ENCODE measurements at places on chromosomes 13 and 19.

DNA sequence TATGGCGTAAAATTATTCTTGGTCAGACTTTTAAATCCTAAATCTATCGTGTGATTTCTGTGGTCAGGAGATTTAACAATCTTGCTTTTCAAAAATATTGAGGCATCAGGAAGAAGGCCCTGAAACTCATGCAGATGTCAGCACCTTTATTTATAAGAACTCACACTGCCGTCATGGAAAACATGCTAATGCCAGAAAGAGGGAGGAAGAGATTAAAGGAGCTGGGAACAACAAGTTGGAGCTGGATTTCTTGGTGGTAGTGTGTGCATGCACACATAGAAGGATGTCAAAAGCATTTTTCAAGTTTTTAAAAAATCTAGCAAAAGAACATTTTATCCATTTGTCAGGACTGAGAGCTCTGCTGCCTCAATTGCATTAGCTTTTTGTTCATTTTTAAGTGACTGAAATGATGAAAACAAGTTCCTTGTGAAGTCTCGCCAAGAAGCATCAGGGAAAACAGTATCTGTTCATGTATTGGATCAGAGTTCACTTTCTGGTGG is 342.5 kb downstream of the SPRY2 start:
- no peak for DNase-seq

DNA sequence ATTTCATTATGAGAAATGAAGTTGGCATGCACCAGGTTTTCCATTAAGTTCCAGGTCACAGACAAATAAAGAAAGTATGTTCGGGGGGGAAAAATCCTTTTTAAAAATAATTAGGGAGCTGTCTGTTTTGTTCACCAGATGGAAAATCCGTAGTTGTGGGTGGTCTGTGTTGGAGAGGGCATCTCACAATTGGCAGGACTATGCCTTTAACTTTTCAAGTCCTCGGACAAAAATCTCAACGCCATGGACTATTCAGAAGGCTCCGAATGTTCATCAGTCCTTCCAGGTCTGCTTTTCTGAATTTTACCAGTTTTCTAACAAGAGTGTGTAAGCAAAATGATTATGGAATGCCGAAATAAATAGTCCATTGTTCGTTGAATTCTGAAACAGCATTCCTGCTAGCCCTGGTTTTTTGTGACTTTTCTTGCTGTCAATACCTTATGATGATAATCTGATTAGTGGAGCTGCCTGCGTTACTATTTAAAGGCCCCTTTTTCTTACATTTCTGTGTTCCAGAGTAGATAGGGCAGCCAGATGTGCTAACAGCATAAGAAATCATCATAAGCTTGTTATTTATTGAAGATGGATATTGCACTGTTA is 146.9 kb downstream of the TM9SF2 start:
- no peak for DNase-seq

GRCh38 chr13:55815458-55816033 is 1325.2 kb upstream of the PRR20A start:
- DNase-seq, result no peak

- no peak for DNase-seq
Observed at GRCh38 chr19:50162988-50163387, at the start of gene IZUMO2. Gene IZUMO2 (minus strand): TSS chr19:50163281. CDS start chr19:50163194, 87 bp downstream.

DNA sequence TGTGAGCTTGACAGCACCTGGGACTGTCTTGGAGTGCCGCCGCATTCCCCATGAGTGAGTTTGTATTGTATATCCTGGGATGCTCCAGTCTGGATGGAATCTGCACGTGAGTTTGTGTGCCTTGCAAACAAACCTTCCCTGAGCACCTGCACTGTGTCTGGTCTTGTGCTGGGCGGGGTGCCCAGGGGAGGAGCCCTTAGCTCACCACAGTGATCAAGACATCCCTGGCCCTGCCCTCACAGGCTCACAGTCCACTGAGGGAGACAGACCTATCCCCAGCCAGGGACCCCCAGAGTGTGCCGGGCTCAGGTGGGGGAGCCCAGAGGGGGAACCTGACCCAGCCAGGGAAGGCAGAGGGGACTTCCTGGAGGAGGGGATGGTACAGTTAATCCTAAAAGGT is 1.7 kb upstream of the BCAM start:
- DNase-seq, result peak; percentile 96

GRCh38 chr19:44845286-44845611 is 848 bp upstream of the NECTIN2 start:
- no peak for DNase-seq

DNA sequence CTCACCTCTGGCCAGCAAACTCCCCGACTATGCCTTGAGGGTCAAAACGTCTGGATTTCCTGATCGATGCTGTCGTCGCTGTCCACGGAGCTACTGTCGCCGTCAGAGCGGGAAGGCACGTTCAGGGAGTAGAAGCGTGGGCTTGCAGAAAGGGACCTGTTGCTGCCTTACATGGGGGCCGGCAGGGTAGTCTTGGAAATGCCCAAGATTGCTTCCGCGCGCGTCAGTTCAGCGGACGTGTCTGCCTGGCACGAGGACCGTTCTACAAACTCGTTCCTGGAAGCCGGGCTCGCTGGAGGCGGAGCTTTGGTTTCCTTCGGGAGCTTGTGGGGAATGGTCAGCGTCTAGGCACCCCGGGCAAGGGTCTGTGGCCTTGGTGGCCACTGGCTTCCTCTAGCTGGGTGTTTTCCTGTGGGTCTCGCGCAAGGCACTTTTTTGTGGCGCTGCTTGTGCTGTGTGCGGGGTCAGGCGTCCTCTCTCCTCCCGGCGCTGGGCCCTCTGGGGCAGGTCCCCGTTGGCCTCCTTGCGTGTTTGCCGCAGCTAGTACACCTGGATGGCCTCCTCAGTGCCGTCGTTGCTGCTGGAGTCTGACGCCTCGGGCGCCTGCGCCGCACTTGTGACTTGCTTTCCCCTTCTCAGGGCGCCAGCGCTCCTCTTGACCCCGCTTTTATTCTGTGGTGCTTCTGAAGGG is 15.4 kb downstream of the RB1 start:
- DNase-seq, result no peak

- peak; percentile 20 for DNase-seq
Observed at GRCh38 chr13:27954406-27954851, 14.7 kb downstream of the CDX2 start.

DNA sequence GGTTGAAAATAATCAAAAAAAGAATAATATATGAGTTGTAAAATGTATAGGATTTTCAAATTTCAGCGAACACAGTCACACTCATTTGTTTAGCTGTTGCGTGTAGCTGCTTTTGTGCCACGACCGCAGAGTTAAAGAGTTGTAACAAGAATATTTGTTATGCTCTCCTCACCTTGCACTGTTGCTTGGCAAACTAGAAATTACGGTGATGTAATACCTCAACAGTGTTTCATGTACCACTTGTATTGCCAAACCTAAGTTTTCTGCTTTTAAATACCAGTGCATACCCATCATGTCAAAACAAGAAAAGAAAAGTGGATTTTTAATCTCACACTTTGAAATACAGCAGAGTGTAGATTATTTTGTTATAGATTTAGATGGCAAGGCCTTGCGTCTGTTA is 201.1 kb downstream of the NBEA start:
- no peak for DNase-seq

DNA sequence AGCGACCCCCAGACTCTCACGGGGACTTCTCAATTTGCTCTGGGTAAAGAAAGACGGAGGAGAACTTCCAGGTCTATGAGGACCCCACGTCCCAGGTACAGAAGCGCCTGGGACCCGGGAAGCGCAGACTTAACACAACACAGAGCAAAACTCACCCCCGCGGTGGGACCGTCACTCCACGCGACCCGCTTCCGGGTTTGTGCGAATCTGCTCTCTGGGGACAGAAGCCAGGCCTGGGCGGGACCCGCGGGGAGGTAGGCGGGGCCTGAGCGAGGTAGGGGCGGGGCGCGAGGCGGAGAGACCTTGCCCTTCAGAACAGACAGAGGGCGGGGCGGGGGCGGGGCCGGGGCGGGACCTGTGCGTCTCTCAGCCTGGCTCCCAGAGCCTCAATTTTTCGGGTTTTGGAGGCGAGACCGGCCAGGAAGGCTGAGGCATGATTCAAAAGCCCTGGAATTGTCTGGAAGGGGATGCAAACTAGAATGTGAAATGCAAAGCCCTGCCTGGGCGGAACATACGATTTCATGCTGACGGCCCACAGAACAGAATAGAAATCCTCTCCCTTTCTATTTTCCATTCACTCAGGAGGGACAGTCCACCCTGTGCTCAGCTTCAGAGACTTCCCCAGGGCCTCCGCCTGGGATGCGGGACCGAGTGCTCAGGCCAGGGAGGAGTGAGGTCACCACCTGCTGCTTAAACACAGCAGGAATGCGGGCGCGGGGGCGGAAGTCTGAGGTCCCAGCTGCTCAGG is 19.3 kb upstream of the ZNF888 start:
- DNase-seq, result peak; percentile 68

DNA sequence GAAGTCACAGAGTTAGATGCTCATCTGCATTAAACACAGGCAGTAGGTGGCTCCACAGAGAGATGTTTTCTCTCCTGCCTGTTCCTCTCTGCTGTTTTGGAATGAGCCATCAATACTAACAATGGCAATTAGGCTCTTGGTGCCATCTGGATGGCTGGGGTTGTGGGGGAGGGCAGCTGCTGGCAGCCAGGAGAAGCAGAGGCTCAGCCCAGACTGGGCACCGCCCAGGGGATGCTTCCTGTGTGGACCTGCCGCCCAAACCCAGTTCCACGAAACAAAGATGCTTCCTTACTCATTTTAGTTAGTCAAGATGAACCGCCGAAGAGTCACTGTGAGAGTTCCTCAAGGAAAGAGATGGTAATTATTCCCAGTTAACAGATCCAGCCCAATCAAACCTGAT is 50.8 kb upstream of the PCDH8 start:
- DNase-seq, result no peak

DNA sequence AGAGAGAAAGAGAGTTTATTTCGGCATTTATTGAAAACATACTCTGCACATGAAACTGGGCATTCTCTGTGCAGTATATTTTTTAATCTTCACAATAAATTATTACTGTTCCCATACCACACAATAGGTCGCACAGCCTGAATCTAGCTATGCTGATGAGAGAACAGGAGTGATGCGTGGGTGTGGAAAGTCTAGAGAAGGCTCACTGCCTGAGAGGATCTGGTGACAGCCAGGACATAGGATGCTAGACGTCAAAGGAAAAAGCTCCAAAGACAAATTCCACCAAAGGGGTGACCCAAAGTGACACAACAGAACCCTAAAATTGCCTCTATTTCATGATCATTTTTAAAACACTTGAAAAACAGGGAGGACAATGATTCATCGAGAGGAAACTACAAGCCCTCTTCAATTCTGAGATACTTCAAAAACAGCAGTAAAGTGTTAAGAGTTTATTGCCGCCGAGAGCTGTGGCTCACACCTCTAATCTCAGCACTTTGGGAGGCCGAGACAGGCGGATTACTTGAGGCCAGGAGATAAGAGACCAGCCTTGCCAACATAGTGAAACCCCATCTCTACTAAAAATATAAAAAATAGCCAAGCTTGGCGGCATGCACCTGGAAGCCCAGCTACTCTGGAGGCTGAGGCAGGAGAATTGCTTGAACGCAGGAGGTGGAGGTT is 189.6 kb upstream of the NBEA start:
- DNase-seq, result no peak

GRCh38 chr13:28347456-28348371 is 147.2 kb downstream of the FLT1 start:
- DNase-seq, result no peak

DNA sequence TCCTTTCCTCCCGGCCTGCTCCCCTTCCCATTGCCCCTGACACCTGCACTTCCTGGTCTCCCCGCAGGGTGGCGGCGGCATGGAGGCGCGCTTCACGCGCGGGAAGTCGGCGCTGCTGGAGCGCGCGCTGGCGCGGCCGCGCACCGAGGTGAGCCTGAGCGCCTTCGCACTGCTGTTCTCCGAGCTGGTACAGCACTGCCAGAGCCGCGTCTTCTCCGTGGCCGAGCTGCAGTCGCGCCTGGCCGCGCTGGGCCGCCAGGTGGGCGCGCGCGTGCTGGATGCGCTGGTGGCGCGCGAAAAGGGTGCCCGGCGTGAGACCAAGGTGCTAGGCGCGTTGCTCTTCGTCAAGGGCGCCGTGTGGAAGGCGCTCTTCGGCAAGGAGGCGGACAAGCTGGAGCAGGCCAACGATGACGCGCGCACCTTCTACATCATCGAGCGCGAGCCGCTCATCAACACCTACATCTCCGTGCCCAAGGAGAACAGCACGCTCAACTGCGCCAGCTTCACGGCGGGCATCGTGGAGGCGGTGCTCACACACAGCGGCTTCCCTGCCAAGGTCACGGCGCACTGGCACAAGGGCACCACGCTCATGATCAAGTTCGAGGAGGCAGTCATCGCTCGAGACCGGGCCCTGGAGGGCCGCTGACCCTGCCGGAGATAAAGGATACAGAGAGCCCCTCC is 1.7 kb downstream of the TRAPPC5 start:
- DNase-seq, result no peak

GRCh38 chr19:53962887-53963431 is at the start of gene CACNG8:
Gene CACNG8 (plus strand): TSS chr19:53962937.
- DNase-seq, result no peak

- DNase-seq, result no peak
Observed at GRCh38 chr13:35733827-35734226, 257.3 kb upstream of the MAB21L1 start.

DNA sequence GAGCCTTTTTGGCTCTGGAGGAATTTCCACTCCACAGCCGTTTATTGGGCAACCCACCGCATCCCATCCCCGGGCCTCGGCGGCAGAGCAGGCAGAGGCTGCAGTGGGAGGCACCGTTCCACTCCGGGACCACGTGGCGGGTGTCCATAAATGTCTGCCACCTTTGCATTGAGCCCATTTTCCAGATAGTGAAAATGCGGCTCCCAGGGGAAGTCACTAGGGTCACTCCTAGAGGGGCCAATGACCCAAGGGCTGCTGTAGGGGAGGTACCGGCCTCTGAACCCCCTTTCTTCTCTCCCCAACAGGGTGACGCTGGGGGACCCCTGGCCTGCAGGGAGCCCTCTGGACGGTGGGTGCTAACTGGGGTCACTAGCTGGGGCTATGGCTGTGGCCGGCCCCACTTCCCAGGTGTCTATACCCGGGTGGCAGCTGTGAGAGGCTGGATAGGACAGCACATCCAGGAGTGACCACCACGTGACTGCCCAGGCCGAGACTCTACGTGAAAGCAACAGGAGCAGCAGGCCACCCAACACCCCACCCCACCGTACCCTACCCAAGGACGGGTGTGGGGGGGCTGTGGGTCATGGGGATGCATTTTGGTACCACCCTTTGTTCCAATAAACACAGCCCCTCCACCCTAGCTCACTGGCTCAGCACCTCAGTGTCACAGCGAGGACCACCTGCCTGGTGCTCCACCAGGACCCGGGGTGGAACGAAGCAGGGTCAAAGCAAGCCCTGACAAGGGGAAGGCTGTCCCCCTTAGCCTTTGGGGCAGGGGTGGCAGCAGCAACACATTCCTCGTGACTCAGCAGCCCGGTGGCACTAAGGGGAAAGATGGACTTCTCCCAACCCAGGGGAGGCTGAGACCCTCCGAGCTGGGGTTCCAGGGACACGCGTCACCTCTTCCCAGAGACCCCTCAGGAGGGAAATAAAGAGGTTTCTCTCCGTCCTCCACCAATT is 1.5 kb downstream of the TIMM13 start:
- DNase-seq, result no peak

- DNase-seq, result no peak
Observed at GRCh38 chr13:27592865-27593264, 27.5 kb downstream of the LNX2 start.

- no peak for DNase-seq
Observed at GRCh38 chr13:80744147-80744914, 403.4 kb upstream of the SPRY2 start.

- peak; percentile 76 for DNase-seq
Observed at GRCh38 chr13:112066624-112067004, 335 bp upstream of the SOX1 start.

GRCh38 chr13:42906257-42906656 is 85.8 kb downstream of the EPSTI1 start:
- DNase-seq, result no peak

Measured in NCI-H2029 (cell line).